T-helper 2 cell (primary cell): ENCODE measurements at places on chromosomes 2 and 18.

DNA sequence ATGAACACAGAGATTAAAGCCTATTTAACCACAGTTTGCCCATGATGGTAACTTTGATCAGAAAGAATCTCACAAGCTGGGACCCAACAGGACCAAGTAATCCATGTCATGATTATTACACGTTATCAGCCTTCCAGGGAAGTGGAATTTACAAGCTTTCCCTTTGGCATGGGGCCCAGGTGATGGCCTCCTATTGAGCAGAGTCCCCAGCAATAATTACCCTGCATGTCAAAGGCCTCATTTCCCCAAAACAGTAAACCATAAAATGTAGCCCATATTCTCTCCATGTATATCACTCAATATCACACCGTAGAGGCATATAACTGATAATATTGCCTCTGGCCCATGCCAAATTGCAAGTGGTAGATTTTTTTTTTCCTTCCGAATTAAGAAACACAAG is 38.9 kb downstream of the PRKRA start:
- no peak for DNase-seq

DNA sequence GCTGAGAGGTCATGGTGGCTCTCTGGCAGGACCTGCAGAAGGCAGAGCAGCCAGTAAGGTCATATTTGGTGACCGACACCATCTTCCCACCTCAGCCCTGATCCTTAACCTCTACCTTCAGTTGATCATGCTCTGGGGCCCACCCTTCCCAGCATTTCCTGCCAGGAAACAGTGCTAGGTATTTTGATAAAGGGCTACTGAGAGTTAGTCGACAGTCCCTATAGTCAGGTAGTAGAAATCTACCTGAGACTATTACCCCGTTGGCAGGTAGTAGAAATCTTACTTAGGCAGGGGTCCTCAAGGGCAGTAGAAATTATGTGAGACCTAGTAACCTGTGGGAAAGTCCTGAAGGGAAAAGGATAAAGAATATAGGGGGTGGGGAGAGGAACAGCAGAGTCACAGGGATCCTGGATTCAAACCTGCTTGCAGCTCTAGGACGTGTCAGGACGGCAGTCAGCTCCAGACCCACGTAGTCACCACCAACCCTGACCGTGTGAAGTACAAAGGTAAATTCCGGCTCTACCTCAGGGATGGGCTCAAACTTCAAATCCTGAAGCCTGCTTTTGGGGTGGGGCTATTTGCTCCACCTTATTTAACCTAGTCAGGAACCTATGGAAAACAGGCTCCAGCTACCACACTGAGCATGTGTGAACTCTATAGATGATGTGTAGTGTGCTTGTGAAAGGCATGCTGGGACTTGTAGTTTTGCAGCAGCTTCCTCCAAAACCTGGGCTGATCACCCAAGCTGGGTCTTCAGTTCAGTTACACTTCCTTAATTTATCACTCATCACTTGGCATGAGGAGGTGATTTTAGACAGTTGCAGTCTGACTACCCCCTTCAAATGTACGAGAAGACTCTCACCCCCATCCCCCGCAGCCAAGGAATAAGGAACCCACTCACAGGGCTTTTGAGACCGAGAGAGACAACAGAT is at the start of gene DQX1:
TSS of gene DQX1 (minus strand) at position 515 of the 932 bp plus-strand sequence. CDS start at position 13, 502 bp downstream.
- DNase-seq = no peak

DNA sequence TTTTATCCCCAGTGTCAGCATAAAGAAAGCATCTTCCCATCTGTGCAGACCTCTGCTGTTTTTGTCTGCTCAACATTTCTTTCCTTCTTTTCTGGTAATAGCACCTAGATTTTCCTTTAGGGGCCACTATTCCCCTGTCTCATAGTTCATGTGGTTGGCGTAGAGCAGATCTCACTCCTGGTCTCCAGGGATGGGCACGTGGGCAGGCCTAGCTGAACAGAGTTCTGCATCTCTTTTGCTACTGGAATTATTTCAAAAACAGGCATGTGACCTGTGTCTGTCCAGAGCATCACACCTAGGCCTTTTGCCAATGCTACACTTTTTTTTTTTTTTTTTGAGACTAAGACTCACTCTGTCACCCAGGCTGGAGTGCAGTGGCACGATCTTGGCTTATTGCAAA is 17.7 kb upstream of the ICOS start:
- DNase-seq = no peak

DNA sequence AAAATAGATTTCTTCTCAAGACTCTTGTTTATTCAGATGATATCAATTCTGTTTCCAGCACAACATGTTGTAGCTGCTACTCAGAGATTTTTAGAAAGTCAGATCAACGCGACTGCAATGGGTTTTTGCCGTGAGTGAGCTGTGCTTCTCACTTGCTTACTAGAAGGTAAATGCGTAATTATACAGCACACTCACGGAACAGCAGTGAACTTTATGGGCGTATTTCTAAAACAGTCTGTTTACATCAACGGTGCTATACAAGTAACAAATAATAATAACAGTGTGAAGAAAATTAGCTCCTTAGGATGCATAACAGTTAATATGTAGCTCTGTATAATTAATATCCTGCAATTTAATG is 533.6 kb downstream of the RNF144A start:
- DNase-seq = no peak

GRCh38 chr2:140589696-140590095 is 1541.1 kb downstream of the LRP1B start:
- DNase-seq = no peak

DNA sequence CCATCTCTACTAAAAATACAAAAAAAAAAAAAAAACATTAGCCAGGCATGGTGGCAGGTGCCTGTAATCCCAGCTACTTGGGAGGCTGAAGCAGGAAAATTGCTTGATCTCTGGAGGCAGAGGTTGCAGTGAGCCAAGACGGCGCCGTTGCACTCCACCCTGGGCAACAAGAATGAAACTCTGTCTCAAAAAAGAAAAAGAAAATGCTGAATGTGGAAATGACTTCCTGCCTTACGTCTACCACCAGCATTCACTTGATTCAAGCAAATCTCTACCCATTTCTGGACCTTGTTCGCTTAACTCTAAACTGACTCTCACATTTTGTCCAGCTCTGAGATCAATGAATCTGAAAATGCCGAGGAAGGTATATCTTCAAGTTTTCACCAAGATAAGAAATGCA is 825.3 kb downstream of the TRIB2 start:
- no peak for DNase-seq

GRCh38 chr2:105368759-105369408 is 30.0 kb downstream of the FHL2 start:
- no peak for DNase-seq

GRCh38 chr2:47357483-47357882 is 45.5 kb upstream of the MSH2 start:
- no peak for DNase-seq

- no peak for DNase-seq
These were observed 317.1 kb upstream of the ST6GAL2 start for GRCh38 chr2:107202962-107203591.

- no peak for DNase-seq
These were observed 136.4 kb downstream of the DYSF start for GRCh38 chr2:71589763-71590162.

- DNase-seq = no peak
These were observed 75.4 kb downstream of the SFXN5 start for GRCh38 chr2:72996117-72996502.

- no peak for DNase-seq
These were observed 301.9 kb downstream of the PTH2R start for GRCh38 chr2:208708486-208708885.

- no peak for DNase-seq
These were observed 61.9 kb upstream of the IL1R1 start for GRCh38 chr2:102080451-102081242.

DNA sequence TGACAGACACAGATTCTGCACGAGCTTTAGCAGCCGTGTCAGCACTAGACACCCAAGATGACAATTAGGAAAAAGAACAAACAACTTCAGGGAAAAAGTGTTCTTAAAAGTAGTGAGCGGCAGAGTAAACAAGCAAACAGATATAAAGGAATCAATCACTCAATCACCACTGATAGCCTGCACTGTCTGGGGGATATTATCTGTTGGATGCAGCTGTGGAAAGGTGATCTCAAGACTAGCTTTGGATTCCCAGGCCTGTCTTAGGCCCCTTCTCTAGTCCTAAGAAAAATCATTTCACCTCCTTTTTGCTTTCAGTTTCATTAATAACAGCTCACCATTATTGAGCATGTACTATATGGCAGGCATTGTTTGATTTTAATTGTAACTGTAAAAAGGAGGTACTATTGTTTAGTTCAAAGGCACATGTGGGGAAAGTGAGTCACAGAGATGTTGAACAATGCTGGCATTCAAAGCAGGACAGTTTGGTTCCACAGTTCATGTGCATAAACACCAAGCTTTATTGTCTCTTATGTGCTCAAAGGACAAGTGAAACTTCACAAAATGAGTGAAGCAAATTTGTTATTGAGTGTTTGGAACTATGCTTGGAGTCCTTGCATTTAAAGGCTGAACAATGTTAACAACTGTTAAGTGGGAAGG is 147.3 kb upstream of the TCF4 start:
- no peak for DNase-seq
